ENCODE measurements at places on chromosomes 11 and 22.

DNA sequence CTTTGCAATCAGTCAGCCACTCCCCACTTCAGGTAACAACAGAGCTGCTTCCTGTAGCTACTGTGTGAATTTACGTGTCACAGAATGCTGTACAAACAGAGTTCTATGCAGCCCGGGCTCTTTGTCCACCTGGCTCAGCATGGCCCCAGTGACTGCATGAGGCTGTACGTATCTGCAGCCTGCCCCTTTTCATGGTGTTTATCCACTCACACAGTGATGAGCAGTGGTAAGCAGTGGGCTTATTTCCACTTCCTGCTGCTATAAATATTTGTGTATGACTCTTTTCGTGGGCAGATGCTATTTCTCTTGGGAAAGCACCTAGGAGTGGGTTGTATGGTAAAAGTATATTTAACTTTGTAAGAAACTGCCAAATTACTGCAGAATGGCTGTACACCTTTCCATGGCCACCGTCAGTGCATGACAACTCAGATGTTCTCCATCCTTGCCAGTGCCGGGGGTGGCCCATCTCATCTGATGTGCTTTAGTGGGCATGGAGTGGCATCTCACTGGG, 43.3 kb downstream of the MYEOV start:
- DNase-seq: no peak

GRCh38 chr22:17243524-17243923, 24.3 kb upstream of the ADA2 start:
- no peak for DNase-seq

GRCh38 chr11:5966958-5967357, 1.3 kb downstream of the OR56A5 start:
- no peak for DNase-seq

DNA sequence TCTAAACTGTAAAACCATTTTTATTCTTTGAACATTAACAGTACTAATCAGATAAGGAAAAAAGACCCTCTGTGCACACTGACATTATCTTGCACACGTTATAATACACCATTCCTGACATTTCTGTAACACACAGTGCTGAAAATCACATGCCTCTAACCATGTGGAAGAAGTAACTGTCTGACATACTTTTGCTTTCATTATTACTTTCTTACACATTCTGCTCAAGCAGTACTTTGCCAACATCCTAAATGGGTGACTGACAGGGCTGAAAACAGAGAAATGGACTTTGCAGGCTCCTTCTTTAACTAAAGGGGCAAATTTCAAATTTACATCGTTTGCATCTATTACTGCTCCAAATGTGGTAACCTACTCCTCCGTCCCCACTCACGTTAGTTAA, 22.8 kb upstream of the TP53AIP1 start:
- DNase-seq: no peak

DNA sequence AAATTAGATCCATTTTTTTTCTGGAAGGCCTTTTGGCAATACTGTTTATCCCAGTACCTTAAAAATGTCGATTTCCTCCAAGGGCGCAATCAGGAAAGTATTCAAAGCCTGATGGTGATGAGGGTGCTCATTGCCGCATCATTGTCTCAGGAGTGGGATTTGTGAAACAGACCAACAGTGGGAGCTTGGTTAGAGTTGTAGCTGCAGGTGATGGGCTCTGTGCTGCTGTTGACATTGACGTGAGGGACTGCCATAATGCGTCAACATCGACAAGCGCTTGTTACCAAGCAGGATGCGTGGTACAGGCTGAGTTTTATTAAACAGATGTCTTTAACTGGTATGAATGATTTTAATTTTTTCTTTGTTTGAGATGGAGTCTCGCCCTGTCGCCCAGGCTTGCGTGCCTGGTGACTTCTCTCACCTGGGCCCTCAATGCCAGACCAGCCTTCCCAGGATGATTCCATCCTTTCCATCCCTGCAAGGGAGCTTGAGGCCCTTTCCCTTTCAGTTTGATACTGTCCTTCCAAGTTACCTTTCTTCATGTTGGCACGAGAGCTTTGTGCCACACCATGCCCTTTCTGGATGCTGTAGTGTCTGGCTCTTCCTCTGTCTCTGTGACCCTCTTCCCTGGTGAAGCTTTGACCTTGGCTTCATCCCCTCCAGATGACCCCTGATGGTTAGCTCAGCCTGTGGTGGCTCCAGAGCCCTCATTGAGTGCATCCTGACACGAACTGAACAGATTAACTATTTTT, 10.6 kb downstream of the MED15 start:
- DNase-seq: no peak

DNA sequence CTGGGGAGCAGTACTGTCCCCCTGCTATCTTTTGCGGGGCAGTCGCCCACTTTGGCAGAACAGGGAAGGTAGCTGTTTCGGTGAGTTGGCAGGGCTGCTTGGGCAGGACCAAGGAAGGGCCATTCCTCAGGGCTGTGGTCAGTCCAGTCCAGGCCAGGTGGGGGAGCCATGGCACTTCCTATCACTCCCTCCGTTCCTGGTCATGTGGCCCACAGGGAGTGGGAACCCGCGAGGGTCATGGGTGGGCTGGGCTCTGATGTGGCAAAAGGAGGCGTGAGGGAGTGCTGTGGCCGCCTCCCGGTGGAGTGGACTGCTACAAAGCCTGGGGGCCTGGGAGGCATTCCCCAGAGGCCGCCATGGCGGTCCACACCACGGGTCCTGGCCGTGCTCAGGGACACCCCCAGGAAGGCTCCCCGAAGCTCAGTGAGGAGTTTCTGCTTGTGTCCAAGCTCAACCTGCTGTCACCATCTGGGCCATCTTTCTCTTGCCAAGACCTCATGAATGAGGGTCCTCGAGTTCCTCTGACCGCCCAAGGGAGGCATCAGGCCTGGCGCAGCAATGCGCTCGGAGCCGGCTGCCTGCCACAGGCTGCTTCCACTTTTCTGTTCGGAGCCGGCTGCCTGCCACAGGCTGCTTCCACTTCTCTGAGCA, 11.9 kb downstream of the CHID1 start:
- DNase-seq: no peak
